ENCODE measurements at places on chromosomes 6 and 20. TPM values are rescaled to one million over a fixed set of nuclear protein-coding genes. Genes with fewer than 3 reads are reported as not detected.

GRCh38 chr20:10856237-10857015, 182.6 kb upstream of the JAG1 start:
- DNase-seq = no peak
- H3K4me1 ChIP-seq = no peaks in the 10 kb centered on the region
- no peak overlapping the region for H3K27ac ChIP-seq
- H3K36me3 ChIP-seq = no peaks in the 10 kb centered on the region
- no peak overlapping the region for H3K4me3 ChIP-seq

- H3K27ac ChIP-seq = no peak overlapping the region
- DNase-seq = no peak
- H3K36me3 ChIP-seq = no peaks in the 10 kb centered on the region
- H3K4me3 ChIP-seq = no peak overlapping the region
Measured at GRCh38 chr6:72892901-72893300, 271.0 kb downstream of the KCNQ5 start.

DNA sequence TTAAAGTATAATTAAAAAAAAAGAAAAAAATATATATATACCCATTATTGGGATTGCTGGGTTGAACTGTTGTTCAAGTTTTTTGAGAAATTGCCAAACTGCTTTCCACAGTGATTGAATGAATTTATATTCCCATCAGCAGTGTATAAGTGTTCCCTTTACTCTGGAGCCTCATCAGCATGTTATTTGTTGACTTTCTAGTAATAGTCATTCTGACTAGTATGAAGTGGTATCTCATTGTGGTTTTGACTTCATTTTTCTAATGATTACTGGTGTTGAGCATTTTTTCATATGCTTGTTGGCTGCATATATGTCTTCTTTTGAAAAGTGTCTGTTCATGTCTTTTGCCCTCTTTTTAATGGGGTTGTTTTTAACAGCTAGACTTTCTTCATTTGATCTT, 1260.8 kb upstream of the GJE1 start:
- H3K27ac ChIP-seq = no peak overlapping the region
- no peak for DNase-seq
- H3K36me3 ChIP-seq = no peaks in the 10 kb centered on the region
- H3K4me3 ChIP-seq = no peak overlapping the region

DNA sequence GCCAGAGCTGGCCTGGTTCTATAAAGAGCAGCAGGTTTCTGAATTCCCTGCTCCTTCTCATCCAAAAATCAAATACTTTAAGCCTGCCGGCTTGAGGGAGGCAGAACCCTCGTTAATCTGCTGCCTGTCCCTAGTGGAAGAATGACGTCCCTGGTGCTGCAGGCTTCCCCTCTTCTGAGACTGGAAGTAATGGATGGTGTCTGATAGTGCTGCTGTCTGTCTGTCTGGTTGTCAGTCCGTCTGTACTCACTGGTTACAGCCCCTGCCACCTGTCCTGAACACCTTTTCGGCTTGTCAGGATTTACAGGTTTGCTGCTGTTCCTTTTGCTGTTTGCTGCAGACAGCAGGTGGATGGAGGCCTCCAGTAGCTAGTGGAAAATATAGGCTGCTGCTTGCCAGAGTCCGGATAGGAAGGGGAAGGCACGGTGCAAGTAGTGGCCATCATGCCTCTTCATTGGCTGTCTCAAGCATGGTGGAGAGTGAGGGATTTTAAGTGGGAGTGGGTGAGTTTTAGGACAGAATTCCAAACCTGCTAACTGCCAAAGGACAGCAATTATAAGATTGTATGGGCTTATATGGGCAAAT, 2.5 kb downstream of the RIMS1 start:
- DNase-seq = peak; percentile 4
- H3K36me3 ChIP-seq = no peaks in the 10 kb centered on the region
- H3K4me1 ChIP-seq = no peaks in the 10 kb centered on the region
- peaks cover 11% of the 10 kb centered on the region for H3K27me3 ChIP-seq
- H3K27ac ChIP-seq = no peak overlapping the region

DNA sequence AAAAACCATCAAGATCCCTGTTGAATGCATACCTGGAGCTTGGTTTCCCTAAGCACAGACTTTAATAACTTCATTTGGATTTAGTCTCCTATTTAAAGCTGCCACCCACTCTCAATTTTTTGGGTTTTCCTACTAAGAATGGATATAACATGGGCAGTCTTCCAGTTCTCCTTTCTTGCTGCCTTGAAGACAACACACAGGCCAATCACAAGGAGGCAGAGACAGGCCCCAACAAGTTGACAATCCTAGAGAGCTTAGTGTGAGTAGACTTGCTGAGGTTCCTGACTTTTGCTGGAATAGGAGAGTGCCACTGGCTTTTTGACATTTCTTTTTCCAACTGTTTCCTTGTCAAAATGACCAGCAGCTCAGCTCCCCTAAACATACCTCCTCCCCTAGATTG, 112.3 kb upstream of the ESR1 start:
- H3K36me3 ChIP-seq = no peaks in the 10 kb centered on the region
- H3K4me3 ChIP-seq = no peak overlapping the region
- no peak overlapping the region for H3K27ac ChIP-seq
- no peaks in the 10 kb centered on the region for H3K27me3 ChIP-seq

DNA sequence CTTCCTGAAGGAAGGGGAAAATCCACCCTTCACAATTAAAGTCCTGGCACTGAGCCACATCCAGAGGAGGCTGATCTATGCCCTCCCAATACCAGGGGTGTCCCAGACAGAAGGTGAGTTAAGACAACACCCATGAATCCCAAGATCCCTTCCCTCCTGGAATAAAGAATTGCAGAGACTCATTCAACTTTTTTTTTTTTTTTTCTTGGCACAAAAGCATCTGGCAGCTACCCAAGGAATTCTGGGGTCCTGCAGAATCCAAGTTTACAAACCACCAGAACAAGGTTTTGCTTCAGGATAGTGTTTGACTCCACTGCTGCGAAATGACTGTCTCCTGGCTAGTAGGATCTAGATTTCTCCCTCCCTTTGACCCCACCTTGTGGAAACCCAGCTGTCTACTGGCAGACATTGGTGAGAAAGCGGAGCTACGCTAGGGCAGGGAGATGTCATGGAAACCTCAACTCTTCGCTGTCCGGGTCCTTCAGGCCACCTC, 37.4 kb downstream of the JAG1 start:
- H3K4me3 ChIP-seq = no peak overlapping the region
- peaks cover 62% of the 10 kb centered on the region for H3K4me1 ChIP-seq
- peaks cover 27% of the 10 kb centered on the region for H3K36me3 ChIP-seq
- no peak for DNase-seq
- no peak overlapping the region for H3K27ac ChIP-seq
- no peaks in the 10 kb centered on the region for H3K27me3 ChIP-seq

- no peak overlapping the region for H3K4me3 ChIP-seq
- no peak overlapping the region for H3K27ac ChIP-seq
- DNase-seq = no peak
- H3K4me1 ChIP-seq = no peaks in the 10 kb centered on the region
- H3K27me3 ChIP-seq = no peaks in the 10 kb centered on the region
- H3K36me3 ChIP-seq = peaks cover 1% of the 10 kb centered on the region
Measured at GRCh38 chr6:158488065-158488464, 71.8 kb upstream of the TMEM181 start.

- H3K27ac ChIP-seq = no peak overlapping the region
- H3K36me3 ChIP-seq = no peaks in the 10 kb centered on the region
- no peak overlapping the region for H3K4me3 ChIP-seq
- no peaks in the 10 kb centered on the region for H3K27me3 ChIP-seq
- peaks cover 15% of the 10 kb centered on the region for H3K4me1 ChIP-seq
- DNase-seq = no peak
Measured at GRCh38 chr20:57663681-57664451, 43.6 kb upstream of the ZBP1 start.

DNA sequence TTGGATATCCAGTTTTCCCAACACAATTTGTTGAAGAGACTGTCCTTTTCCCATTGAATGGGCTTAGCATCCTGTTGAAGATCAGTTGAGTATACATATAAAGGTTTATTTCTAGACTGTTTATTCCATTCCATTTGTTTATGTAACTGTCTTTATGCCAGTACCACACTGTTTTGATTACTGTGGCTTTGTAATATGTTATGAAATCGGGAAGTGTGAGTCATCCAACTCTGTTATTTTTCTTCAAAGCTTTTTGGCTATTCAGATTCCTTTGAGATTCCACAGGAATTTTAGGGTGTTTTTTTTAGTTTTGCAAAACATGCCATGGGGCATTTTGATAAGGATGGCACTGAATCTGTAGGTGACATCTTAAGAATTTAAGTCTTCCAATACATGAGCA, 188.3 kb downstream of the BMP7 start:
- no peaks in the 10 kb centered on the region for H3K36me3 ChIP-seq
- no peak overlapping the region for H3K4me3 ChIP-seq
- no peaks in the 10 kb centered on the region for H3K27me3 ChIP-seq
- H3K27ac ChIP-seq = no peak overlapping the region
- no peaks in the 10 kb centered on the region for H3K4me1 ChIP-seq

- H3K4me1 ChIP-seq = peaks cover 7% of the 10 kb centered on the region
- no peaks in the 10 kb centered on the region for H3K27me3 ChIP-seq
- H3K4me3 ChIP-seq = no peak overlapping the region
- no peak for DNase-seq
Measured at GRCh38 chr6:40977695-40978094, 61.3 kb downstream of the UNC5CL start.

DNA sequence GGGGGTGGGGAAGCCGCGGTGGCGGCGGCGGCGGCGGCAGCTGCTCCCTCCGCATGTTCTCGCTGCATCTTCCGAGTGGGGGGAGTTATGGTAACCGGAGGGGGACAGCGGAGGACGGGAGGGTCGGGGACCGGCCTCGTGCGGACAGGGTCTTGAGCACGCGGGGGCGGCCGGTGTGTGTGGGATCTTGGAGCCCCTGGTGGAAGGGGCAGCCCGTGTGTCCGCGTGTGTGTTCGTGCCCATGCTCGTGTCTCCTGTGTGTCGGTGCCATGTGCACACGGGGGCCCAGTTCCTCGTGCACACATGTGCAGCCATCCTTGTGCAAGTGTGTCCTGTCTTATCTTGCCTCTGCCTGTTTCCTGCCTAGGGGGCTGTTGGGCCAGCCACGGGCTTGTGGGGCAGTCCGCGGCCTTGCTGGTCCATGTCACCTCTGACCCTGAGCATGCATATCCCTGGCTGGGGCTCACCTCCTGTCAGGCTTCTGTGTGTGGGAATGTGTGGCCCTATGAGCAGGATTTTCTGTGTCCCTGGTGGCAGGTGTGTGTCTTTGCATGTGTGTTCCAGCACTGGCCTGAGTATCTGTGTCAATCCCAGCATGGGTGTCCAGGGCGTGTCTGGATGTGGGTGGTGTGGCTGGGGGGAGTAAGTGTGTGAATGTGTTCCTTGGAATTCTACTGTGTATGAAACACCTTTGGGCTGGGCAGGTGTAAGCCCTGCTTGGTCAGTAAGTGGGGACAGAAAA, 8.5 kb downstream of the SYNGAP1 start:
- H3K4me3 ChIP-seq = peak overlapping the region; percentile 52
- H3K27me3 ChIP-seq = no peaks in the 10 kb centered on the region
- H3K27ac ChIP-seq = peak overlapping the region; percentile 33
- peak; percentile 57 for DNase-seq

The SEL1L2 gene
- total RNA-seq = not detected

The FAM217A gene
- total RNA-seq = not detected

The OXT gene
- not detected for total RNA-seq

The IYD gene
- total RNA-seq = not detected

Measured in GM23338 (cell line).